ENCODE measurements at places on chromosomes 12 and 14.

GRCh38 chr14:32620724-32621123 is 291.6 kb downstream of the AKAP6 start:
- DNase-seq: no peak

DNA sequence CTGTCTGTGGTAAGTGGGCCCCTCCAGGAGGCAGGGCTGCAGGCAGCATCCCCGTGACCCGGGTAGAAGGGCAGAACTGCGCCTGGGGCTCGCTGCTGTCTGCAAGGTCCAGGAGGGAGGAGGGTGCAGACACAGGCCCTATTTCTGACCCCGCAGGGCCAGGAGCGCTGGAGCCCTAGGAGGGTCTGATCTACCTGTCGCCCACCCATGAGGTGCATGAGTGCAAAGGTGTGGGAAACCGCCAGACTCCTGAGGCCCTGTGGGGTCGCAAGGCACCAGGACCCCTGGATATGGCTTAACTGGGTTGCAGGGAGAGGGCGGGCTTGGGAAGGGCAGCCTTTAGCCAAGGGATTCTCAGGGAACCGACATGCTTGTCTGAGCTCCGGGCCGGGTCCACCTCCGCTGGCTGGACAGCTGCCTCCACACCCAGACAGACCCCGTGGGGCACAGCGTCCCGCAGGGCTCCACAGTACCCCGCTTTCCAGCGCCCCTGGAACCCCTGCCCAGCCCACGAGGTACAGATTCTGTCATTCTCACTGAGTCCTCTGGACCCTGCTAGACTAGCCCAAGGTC is 72.9 kb upstream of the TSPAN11 start:
- DNase-seq: no peak

- DNase-seq: no peak
Observed at GRCh38 chr14:77790566-77791224, 9.2 kb upstream of the ADCK1 start.

GRCh38 chr12:59070322-59070933 is 150.1 kb upstream of the LRIG3 start:
- DNase-seq: no peak

- DNase-seq: no peak
Observed at GRCh38 chr14:72419226-72419775, 474.6 kb downstream of the DPF3 start.

DNA sequence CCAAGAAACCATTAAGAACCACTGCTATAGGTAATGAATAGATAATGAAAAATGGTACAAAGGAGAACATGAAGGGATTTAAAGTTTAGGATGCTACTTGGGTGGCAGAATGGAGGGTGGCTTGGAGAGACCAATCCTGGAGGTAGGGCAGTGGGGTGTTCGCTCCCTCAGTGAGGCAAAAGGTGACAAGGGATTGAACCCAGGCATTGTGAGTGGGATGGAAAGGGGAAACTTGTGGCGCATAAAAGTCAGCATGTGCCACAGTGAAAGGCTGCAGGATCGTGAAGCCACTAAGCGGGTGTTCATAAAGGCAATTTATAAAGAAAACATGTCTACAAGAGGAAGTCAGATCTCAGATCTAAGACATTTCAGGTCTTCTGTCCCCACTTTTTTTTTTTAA is 76.7 kb upstream of the SLC38A2 start:
- no peak for DNase-seq

GRCh38 chr14:61581955-61582615 is 113.2 kb upstream of the HIF1A start:
- DNase-seq: no peak

DNA sequence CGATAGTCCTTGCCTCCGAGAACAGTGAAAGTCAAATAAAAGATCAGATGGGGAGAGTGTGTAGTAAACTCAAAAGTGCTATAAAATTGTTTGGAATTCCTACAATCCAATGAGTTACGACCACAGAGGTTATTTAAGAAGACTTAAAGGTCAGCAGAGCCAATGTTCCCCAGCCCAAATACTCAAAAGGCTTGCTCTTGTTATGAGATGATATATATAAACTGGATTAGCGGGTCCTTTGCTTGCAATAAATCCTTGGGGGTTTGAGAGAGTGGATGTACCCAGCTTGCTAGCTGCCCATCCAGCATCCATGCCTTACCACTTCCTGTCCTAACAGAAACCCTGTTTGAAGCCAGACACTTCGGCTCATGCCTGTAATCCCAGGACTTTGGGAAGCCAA is 29.0 kb upstream of the MED13L start:
- no peak for DNase-seq

- DNase-seq: no peak
Observed at GRCh38 chr12:12221560-12221959, 45.3 kb downstream of the LRP6 start.

DNA sequence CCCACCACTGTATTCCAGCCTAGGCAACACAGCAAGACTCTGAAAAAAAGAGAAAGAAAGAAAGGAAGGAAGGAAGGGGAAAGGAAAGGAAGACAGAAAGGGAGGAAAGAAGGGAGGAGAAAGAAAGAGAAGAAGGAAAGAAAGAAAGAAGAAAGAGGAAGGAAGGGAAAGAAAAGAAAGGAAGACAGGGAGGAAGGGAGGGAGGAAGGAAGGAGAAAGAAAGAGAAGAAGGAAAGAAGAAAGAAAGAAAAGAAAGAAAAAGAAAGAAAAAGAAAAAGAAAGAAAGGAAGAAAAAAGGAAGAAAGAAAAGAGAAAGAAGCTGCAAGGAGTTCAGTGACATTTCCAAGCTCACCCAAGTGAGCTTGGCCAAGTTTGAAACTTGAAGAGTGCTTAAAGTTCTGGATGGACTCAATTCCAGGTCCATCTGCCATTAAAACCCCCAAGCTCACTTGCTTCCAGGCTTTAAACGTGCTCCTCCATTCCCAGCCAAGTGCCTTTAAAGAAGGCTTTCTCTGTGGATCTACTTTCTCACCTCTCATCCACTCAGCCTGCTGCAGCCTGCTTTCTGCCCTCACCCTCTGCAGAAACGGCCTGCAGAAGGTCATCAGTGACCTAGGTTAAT is 101.5 kb downstream of the VCPKMT start:
- no peak for DNase-seq

GRCh38 chr14:31106768-31107167 is 80.6 kb upstream of the STRN3 start:
- no peak for DNase-seq

DNA sequence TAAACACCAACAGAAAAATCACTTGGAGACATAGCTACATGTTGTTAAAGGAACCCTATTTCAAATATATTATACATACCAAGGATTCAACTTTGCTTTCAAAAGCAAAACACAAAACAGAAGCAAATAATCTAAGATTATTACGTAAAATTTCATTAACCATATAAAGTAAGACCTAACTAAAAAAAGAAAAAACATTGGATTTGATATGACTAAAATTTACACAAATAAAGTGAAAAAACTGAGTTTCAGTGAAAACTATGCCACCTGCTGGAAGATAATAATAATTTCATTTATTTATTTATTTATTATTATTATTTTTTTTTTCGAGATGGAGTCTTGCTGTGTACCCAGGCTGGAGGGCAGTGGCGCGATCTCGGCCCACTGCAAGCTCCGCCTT is 45.2 kb downstream of the WDHD1 start:
- no peak for DNase-seq

DNA sequence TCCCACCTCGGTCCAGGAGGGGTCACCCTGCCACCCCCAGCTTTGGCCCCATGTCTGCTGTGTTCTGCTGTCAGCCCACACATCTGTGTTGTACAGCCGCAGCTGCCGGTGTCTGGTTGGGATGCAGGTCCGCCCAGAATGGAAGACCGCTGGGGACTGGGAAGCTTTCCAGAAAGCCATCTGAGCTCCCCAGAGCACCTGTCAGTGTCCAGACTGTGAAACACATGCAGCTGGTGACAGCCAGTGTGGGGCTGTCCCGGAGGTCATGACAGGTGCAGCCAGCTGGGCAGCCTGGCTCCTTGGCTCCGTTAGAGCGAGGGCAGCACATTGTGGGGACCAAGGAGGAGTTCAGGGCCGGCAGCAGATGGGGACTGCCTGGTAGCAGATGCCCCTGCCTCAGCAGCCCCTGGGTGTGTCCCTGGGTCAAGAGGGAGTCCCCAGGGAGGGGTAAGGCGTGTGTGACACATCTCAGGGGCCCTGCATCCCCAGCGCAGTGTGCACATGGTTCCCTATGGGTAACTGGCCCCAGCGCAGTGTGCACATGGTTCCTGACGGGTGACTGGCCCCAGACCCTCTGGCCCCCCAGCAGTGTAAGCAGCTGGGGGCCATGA is 16.4 kb downstream of the CEP170B start:
- DNase-seq: no peak

- DNase-seq: no peak
Observed at GRCh38 chr12:29552994-29553748, 55.7 kb upstream of the OVCH1 start.

DNA sequence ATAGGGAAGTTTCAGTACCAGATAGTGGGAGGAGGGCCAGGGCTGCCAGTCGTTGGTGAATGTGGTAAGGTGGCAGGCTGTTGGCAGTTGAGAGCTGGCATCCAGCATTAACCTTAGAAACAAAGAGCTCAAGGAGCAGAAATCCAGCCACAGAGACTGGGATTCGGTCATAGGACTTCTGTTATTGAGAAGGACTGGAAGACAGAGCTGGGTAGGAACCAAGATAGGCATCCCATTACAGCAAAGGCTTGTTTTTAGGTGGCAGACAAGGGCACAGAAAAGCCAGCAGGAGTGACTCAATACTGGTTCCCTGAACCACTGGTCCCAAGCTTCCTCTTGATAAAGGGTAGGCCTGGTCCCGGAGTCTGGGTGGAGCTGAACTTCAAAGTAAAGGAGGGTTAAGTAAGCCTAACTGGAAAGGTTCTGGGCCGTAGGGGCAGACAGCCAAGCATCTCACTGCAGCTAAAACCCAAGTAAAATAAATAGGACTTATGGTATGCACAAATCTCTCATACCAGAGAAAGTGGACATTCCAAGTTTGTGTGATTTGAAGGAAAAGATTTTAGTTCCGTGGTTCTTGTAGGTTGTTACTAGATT is 147.9 kb downstream of the ETV6 start:
- no peak for DNase-seq

DNA sequence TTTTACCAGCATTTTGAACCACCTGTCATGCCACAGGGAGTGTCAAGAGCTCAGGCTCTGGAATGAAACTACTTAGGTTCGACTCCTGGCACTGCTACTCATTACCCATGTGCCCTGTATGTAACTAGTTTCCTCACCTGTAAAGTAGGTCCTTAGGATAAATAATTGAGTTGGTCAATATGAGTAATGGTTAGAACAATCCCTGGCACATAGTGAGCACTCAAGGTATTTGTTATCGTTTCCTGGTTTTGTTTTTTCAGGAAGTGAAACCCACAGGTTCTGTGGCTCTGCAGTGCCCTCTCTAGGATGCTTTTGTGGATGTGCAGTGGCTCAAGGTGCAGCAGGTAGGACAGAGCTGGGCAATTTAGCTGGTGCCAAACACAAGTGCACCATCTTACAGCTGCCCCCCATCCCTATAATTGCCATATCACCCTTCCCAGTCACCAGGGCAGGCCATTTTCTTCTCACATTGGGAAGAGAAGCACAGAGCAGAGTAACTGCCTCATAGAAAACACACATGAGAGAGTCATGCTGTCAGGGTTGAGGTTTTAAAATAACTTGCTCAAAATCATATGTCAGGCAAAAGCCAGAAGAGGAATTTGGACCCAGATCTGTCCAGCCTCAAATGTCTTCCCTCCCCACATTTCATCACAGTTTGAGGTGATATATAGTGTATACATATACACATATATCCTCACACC is 297.5 kb downstream of the RPAP3 start:
- DNase-seq: no peak

DNA sequence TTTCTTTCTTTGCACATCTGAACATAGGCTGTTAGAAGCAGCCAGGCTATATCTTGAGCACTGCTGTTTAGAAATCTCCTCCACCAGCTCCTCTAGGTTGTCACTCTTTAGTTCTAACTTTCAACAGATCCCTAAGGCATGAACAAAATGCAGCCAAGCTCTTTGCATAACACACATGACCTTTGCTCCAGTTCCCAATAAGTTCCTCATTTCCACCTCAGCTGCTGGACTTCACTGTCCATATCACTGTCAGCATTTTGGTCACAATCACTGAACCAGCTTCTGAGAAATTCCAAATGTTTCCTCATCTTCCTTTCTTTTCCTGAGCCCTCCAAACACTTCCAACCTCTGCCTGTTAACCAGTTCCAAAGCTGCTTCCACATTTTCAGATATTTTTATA is 27.6 kb upstream of the C14orf132 start:
- DNase-seq: no peak

DNA sequence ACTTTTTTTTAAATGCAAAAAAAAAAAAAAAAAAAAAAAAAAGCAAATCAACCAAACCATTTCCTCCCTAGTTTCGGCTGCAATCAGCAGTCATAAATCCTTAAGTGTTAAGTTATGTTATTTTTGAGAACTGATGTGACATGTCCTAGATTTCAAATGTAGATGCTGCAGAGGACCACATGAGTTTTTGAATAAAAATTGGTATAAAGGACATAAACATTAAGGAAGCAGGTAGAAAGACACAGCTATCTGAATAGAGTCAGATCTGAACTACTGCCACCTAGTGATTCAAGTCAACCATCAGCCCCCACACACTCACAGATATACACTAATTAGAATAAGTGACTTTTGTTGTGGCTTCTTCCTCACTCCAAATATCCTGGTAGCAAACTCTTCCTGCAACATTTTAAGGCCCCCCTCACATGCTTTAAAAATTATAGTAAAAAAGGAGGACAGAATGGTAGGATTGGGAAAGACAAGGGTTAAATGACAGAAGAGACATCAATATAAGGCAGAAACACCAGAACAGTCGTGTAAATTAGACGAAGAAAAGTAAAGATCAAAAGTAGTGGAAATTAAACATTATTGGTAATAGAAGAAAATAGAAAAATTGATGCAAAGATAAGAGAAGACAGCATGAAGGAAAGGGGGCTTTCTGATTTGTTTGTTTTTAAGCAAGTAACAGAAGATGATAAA is 394.5 kb upstream of the ATP2B1 start:
- DNase-seq: no peak

DNA sequence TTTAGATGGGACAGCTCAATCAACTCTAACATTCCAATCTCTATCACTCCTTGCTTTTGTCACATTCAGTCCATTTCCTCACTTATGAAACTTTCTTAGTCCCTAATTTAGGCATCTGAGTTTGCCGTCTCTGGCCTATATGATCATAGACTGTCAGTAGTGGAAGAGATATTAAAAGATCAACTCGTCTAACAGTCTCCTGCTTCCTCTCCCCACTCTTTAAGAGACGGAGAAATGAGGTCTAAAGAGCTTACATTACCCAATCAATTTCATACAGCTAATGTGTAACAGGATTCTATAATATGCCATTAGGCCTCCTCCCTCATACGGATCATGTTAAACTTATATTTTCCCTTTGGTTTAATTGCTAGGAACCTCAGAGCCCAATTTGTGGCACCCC is 6.5 kb upstream of the ATP23 start:
- DNase-seq: no peak
